ENCODE measurements at places on chromosomes 4 and X.

DNA sequence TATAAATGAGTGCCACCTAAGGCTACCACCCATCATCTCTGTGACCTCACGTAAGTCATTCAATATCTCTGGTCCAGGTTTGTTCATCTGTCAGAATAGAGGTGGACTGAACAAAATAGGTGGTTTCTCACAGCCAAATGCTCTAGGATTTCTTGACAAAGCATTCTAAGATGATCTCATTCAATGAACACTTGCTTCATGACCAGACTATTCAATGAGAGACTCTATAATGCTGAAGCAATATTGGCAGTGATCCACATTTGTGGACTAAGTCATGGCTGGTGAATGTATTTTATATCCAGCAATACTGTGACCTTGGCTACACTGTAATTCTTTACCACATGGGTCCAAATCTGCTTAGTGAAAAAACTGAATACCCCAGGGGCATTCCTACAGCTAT is 37.9 kb downstream of the LDB2 start:
- DNase-seq = no peak

DNA sequence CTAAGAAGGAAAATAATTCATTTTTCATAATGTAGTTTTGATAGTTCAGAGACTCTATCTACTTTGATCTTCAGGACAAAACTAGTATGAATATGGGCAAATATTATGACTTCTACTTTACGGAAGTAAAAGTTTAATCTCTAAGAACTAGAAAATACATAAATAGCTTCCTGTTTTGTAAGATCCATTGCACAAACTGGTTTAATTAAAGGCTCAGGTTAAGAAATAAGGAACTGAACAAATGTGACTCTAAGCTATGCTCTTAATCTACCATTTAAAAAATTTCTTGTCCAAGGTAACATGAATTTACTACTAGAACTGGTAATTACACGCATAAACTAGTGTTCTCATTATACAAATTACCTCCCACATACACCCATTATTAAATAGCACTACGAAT is 360.6 kb downstream of the INPP4B start:
- DNase-seq = no peak

DNA sequence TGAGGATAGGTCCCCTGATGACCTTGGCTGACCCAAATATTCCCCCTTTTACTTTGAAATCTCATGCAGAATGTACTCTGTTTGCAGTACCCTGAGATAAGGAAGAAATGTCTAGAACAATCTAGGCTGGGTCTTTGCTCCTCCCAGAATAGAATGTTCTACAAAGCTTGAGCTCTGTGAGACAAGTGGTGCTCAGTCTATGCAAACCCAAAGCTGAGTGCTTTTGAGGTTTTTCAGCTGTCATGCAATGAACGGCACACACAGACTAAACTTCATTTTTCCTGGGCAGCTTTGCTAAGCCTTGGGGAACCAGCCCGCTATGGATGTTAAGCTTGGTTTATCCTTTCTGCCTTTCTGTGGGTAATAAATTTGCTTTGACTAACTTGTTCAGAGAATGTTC is 513.6 kb downstream of the FAT4 start:
- no peak for DNase-seq

- no peak for DNase-seq
These were observed 174.4 kb downstream of the FHIP1A start for GRCh38 chr4:151583157-151583914.

DNA sequence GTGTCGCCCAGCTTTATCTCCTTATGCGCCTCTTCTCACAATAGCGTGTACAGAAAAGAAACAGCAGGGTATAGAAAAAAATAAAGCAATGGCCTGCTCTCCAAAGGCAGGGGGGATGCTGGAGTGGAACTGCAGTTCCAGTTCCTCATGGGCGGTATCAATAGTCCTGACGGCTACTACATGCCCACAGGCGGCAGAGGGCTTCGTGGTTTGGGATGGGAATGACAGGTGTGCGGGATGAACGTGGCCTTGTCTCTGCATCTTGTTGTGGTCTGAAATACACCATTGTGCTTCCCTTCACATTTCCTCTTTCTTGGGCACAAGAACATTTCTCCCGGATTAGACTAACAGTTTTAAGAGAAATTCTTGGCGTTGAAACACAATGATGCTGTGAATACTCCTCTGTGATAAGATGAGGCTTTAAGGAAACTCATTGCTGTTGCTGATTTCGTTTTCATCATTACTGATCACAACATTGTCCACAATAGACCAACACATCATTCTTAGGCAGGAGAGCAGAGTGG is 124.1 kb upstream of the IGFBP7 start:
- no peak for DNase-seq

DNA sequence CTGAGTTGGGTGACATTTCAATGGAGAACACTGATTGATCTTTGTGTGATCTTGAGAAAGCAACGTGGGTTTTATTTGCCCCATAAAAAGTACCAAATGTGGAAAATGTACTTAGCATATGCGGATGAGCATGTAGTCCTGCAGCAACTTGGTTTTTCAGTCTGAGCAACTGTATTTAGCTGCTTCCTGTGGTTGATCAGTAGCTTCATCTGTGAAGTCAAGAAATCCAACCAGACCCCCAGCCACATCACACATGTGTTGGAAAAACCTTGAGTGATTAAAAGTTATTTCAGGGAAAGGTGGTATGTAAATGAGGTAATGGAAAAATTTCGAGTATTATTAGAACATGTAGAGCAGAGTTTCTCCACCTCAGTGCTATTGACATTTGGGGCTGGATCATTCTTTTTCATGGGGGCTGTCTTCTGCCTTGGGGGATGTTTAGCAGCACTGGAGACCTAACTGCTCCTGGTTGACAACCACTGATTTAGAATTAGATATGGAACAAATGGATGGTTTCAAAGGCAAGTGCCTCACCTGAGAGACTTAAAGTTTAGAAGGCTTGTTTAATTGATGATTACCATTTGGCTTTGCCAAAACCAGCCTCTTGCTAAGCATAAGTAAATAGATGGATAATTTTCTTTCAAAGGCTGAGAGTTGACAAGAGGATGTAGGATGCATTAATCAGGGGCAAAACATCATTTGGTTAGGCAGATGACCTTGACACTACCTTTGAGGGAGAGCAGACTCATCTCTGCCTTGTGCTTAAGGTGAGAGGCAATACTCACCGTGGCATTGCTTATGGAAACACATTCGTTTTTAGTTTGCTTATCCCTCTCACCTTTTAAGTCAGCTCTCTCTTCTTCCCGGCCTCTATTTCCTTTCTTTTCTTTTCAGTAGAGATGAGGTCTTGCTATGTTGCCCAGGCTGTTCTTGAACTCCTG is 193.0 kb upstream of the RPS6KA3 start:
- no peak for DNase-seq

- no peak for DNase-seq
These were observed 12.9 kb downstream of the CCDC22 start for GRCh38 chrX:49247916-49248811.

GRCh38 chr4:13436962-13437361 is 47.2 kb downstream of the RAB28 start:
- DNase-seq = no peak

- no peak for DNase-seq
These were observed 47.2 kb upstream of the RASGEF1B start for GRCh38 chr4:81518762-81519426.

- DNase-seq = no peak
These were observed 94.6 kb downstream of the SORBS2 start for GRCh38 chr4:185717377-185717741.

DNA sequence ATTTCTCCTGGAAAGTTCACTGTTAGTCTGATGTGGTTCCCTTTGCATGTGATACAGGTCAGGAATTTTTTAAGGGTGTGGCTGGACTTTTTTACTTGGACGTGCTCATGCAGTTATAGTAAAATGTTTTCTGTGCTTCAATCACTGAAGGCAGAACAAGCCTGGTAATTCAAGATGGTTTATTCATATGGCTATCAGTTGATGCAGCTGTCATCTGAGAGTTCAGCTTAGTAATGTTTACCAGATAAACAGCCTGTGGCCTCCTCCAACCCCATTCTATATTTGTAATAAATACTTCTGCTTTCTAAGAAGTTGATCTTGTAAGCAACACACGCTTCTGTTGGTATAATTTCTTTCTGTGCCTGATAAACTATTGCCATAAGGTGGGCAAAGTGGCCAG is 2105.9 kb downstream of the ARAP2 start:
- no peak for DNase-seq

DNA sequence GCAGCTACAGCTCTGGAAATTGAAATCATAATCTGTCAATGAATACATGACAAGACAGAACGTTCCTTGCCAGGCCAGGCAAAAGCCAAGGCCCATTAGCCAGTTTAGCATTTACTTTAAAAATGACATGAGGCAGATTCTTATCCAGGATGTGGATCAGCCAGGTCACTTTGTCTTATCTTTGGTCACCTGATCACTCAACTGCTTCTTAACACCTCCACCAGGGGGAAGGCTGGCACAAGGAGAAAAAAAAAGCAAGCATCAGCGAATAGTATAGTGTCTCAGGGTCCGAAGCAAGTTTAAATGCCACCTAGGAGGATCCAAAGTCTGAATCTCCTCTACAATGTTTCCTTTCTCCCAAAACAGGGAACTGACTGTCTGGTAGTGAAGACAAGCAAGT is 18.8 kb downstream of the ATP1B4 start:
- peak; percentile 15 for DNase-seq

DNA sequence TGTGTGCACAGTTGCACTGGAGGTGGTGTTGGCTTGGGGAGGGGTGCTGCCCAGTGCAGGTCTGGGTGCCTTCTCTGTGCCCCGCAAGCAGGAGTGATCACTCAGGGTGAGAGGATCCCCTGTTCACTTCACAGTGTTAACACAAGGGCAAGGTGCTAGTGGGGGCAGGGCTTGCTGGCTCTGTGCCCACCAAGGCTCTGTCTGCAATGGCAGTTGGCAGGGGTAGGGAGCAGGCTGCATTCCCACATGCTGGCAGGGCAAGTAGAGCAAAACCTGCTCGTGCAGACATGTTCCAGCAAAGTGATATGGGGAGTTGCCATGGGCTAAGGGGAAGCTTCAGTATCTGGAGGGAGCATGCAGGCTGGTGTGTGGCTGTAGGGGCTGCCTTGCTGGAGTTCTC is 428.0 kb downstream of the ZNF674 start:
- DNase-seq = no peak

- DNase-seq = no peak
These were observed 524.3 kb upstream of the GALNTL6 start for GRCh38 chr4:171288816-171289432.

GRCh38 chr4:76502886-76503285 is 67.9 kb downstream of the SHROOM3 start:
- no peak for DNase-seq

- no peak for DNase-seq
These were observed 285.7 kb upstream of the ZCCHC13 start for GRCh38 chrX:74018253-74018652.

GRCh38 chr4:39814403-39815185 is 116.7 kb downstream of the UBE2K start:
- peak; percentile 10 for DNase-seq

- no peak for DNase-seq
These were observed 75.3 kb downstream of the METTL14 start for GRCh38 chr4:118760493-118760892.

DNA sequence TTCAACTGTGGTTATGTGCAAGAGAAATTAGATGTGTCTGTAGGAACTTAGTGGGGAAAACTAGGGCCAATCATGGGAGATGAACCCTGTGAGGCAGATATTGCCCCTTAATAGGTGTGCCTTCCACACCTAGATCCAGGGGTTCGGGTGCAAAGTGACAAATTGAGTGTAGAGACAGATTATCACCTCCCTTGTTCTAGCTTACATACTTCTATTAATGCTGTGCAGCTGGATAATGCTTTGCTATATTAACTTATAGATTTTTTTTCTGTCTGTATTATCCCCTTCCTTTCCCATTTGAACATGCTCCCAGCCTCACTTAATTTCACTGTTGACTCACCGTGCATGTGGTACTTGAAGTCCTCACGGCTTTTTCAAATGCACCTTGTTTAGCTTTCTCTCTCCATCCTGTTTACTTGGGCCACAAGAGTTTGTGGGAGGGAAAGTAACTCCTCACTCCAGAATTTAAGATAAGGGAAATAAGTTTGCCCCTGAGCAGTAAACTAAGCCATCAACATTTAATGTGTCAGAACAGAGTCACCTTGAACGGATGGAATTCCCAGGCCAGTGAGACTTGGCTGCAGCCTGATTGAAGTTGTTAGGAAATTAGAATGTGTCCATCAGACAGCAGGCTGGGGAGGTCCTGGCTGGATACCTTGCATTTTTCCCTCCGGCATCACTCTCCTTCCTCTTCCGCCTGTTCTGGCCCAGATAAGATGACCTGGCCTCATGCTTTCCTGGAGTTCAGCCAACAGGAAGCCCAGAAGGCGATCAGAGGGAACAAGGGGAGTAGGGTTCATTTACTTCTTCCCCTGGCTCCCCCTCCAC is 478.4 kb downstream of the BCOR start:
- no peak for DNase-seq

DNA sequence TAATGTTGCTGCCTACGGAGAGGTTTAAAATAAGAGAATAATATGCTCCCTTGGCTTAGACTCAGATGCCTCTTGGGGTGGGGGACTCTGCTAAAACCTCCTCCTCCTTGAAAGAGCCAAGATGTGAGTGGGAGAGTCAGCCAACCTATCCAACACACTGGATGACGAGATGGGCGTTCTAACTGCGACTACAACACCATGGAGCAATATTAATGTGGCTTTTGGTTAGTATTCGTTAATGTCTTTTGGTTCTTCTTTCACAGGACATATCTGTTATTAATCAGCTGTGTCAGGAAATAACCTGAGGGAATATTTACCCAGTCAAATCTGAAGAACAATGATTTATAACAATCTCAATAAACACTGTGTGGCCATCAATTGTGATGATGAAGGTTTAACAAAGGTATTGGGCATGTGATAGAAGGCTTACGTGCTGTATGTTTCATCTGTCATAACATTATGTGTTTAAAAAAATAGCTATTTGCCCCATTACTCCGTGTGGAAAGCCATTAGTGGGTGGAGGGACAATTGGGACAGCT is 143.5 kb upstream of the FTHL17 start:
- DNase-seq = no peak

- DNase-seq = no peak
These were observed 628.3 kb upstream of the EPHA5 start for GRCh38 chr4:66298569-66298968.

- DNase-seq = no peak
These were observed 68.3 kb downstream of the LARP7 start for GRCh38 chr4:112704991-112705845.

DNA sequence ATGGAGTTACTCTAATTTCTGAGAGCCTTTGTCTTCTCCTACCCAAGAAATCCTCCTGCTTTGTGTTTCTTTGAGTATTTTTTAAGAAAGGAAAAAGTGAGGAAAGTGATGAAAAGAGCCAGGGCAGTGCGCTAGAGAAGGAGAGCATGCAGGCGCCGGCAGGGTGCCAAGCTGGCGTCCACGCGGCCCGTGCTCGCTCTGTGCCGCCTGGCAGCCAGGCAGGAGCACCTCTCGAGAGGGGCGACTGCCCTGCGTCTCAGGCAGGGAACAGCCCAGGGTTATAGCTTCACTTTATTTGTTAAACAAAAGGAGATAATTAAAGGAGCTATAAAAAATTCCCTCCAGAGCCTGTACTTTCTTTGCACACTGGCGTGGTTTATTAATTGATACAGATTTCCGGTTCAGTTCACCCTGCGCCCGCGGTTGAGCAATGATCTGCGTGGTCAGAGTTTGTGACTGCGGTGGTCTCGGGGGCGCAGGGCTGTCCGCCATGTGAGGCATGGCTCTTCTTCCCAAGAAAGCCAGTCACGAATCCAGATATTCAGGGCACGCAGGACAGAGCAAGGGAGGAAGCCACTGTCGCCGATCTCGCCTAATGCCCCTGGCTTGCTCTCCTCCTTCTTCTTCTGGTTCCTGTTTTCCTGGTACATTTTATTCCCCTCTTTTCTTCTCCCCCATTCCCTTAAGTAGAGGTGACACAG is 110.8 kb upstream of the PAQR3 start:
- no peak for DNase-seq

Measured in T-helper 2 cell (primary cell).